MCF 10A (cell line): ENCODE measurements at places on chromosomes 1 and 21. TPM values are rescaled to one million over a fixed set of nuclear protein-coding genes. Genes with fewer than 3 reads are reported as not detected.

Gene ATAD3C
- 0.27 and 2.0 TPM in 2 replicates for total RNA-seq

GRCh38 chr1:58447886-58448285 lies 98.6 kb downstream of the OMA1 start:
- no peaks in the 10 kb centered on the region for H3K36me3 ChIP-seq
- no peak for DNase-seq
- peaks cover 23% of the 10 kb centered on the region for H3K27me3 ChIP-seq
- no peak overlapping the region for H3K27ac ChIP-seq
- no peak overlapping the region for H3K4me3 ChIP-seq
- no peaks in the 10 kb centered on the region for H3K4me1 ChIP-seq

Gene CFH
- 21.3 and 31.6 TPM in 2 replicates for total RNA-seq

DNA sequence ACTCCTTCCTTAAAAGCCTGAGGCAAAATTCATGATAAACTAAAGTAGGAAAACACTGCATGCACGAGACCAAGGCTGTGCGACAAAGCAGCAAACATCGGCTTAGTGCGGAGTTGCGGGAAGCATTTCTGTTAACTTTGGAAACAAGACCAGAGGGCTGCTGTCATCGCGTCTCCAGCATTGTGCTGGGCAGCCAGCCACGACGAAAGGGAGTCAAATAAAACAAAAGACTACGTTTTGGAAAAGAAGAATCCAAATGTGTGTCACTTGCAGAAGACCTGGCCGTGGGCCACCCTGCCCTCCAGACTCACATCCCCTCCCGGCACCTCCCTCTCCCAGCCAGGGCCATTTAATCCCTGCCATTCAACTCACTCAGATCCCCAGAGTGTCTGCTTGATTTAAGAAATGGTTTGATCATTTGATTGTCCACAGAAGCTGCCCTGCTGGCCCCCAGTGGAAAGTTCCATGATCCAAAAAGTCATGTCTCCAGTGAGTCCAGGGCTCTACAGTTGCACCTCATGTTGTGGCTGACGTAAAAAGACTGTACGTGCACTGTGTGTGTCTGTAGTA lies 2.4 kb upstream of the KRTAP10-11 start:
- DNase-seq = no peak
- H3K27ac ChIP-seq = no peak overlapping the region
- no peak overlapping the region for H3K4me3 ChIP-seq
- peaks cover 39% of the 10 kb centered on the region for H3K27me3 ChIP-seq
- no peaks in the 10 kb centered on the region for H3K36me3 ChIP-seq

- peak overlapping the region; percentile 38 for H3K27ac ChIP-seq
- H3K4me3 ChIP-seq = no peak overlapping the region
- no peak for DNase-seq
- H3K27me3 ChIP-seq = no peaks in the 10 kb centered on the region
- H3K4me1 ChIP-seq = peaks cover 27% of the 10 kb centered on the region
Measured at GRCh38 chr1:89974256-89974655, 20.7 kb upstream of the ZNF326 start.

DNA sequence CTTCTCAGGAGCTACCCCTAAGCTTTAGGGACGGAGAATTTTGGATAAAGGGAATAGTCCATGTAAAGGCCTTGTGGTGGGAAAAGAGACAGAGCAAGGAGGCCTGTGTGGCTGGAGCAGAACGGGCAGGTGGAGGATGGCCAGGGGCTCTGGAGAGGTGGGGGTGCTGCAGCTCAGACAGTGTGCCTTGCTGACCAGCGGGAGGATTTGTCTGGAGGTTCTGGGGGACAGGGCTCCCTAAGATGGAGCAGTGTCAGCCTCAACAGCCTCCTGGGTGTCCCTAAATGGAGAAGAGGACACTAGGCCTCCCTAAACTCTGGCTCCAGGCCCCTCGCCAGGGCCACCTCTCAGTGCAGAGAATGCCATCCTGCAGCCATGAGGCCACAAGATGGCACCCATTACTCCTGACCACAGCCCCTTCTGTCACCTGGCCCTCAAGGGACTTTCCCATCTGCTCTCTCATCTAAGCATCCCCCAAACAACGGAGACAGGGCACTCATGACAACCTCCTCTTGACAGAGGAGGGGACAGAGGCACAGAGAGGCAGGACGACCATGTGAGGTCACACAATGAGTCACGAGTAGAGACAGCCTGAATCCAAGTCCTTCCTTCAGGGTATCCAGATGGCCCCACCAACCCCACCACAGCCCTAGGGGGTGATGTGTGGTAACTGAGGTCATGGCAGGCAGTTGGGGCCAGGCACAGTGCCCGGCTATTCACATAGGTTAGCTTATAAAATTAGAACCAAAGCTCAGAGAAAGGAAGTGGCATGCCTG lies 94.7 kb downstream of the DMRTB1 start:
- no peak overlapping the region for H3K4me3 ChIP-seq
- no peak for DNase-seq
- H3K36me3 ChIP-seq = no peaks in the 10 kb centered on the region
- H3K4me1 ChIP-seq = no peaks in the 10 kb centered on the region
- H3K27ac ChIP-seq = no peak overlapping the region

GRCh38 chr1:173134800-173135199 lies 72.3 kb downstream of the TNFSF4 start:
- DNase-seq = no peak
- no peaks in the 10 kb centered on the region for H3K36me3 ChIP-seq
- H3K4me1 ChIP-seq = peaks cover 17% of the 10 kb centered on the region
- no peaks in the 10 kb centered on the region for H3K27me3 ChIP-seq
- no peak overlapping the region for H3K4me3 ChIP-seq
- no peak overlapping the region for H3K27ac ChIP-seq

Gene GJB4
- 0.27 and 0.28 TPM in 2 replicates for total RNA-seq

DNA sequence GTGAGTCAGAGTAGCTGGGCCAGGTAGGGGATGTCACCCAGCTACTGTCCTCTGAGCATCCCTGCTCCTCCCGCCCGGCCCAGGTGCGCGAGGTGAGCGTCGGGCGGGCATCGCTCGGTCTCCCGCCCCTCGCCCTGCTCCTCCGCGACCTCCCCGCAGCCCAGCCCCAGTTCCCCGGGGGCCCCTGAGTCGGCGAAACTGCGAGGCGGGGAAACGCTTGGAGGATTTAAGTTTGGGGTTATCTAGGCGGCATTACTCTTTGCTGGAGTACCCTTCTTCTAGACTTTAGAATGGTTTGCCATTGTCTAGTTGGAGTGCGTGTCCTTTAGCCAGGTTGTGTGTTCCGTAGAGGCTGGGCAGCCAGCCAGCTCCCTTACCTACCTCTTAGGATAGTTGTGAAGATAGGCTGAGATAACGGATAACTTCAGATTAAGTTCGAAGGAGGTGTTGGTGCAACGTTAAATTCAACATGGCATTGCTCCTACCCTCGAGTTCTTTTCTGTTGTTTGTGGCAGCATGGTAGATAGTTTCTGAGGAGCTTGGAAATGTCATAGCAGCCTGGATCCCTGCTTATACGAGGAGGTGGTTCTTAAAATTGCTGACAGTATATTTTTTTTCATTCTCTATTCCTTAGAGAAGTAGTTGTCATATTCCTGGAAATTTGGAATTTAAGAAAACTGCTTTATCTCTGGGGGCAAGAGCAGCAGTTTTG lies 697 bp downstream of the AGO3 start:
- H3K27me3 ChIP-seq = no peaks in the 10 kb centered on the region
- peak; percentile 47 for DNase-seq
- peaks cover 19% of the 10 kb centered on the region for H3K4me1 ChIP-seq

DNA sequence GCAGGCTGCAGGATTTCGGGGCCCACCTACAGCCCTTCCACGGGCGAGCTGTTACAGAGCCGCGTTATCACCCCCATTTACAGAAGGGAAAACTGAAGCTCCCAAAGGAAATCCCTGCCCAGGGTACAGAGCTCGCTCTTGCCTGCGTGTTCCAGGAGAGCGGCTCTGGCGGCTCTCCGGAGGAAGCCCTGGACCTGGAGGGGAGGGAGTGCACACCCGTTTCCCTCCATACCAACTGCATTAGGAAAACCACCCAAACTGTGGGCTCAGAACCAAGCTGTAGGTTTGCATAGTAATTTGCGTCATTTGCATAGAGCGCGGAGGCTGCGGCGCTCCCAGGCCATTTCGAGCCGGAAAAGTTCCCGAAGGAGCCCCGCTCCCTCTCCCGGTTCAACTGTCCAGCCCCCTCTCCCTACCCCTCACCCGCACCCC lies 24.7 kb upstream of the ADGRB2 start:
- DNase-seq = peak; percentile 66
- H3K27ac ChIP-seq = peak overlapping the region; percentile 95
- peaks cover 8% of the 10 kb centered on the region for H3K4me1 ChIP-seq
- no peaks in the 10 kb centered on the region for H3K27me3 ChIP-seq
- peak overlapping the region; percentile 76 for H3K4me3 ChIP-seq
- peaks cover 6% of the 10 kb centered on the region for H3K36me3 ChIP-seq

Gene GJA4
- not detected in 2 replicates for total RNA-seq

Gene CAMK2N1
- total RNA-seq = 4.9 and 9.7 TPM in 2 replicates

GRCh38 chr1:152118915-152119314 lies 3.7 kb upstream of the TCHH start:
- no peak overlapping the region for H3K4me3 ChIP-seq
- no peak for DNase-seq
